ENCODE measurements at places on chromosomes 7 and 10.

GRCh38 chr10:34739915-34740314, 75.2 kb downstream of the PARD3 start:
- no peak for DNase-seq

- no peak for DNase-seq
Measured at GRCh38 chr7:157017149-157017548, 6.7 kb upstream of the MNX1 start.

DNA sequence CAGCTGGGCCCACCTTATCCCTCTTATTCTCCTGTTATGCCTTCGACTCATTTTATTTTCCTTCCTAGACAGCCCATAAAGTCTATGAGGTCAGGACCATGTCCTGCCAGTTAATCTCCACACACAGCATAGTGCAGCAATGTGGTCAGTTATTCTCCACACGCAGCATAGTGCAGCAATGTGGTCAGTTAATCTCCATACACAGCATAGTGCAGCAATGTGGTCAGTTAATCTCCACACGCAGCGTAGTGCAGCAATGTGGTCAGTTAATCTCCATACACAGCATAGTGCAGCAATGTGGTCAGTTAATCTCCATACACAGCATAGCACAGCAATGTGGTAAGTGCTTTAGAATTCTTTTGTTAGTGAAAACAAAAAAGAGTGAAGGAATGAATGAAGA, 77.8 kb downstream of the TEX36 start:
- DNase-seq, result no peak

- DNase-seq, result no peak
Measured at GRCh38 chr10:133455611-133456031, 1.9 kb downstream of the SCART1 start.

DNA sequence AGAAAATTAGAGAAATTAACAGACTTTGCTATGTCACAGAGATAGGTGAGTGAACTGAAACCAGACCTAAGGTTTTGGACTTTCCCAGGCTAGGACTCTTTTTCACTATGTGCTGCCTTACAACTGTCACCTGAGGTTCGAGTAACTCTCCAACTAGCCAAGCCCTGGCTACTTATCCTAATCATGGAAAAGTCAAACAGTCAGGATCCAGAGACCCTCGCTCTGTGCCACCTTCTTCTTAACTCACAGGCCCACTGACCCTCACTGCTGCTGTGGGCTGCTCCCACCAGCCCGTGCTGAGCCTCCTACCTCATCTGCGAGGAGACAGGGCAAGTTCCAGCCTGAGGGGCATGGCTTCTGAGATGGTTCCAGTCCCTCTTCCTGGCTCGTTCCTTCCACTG, 211.4 kb upstream of the KLF14 start:
- no peak for DNase-seq

DNA sequence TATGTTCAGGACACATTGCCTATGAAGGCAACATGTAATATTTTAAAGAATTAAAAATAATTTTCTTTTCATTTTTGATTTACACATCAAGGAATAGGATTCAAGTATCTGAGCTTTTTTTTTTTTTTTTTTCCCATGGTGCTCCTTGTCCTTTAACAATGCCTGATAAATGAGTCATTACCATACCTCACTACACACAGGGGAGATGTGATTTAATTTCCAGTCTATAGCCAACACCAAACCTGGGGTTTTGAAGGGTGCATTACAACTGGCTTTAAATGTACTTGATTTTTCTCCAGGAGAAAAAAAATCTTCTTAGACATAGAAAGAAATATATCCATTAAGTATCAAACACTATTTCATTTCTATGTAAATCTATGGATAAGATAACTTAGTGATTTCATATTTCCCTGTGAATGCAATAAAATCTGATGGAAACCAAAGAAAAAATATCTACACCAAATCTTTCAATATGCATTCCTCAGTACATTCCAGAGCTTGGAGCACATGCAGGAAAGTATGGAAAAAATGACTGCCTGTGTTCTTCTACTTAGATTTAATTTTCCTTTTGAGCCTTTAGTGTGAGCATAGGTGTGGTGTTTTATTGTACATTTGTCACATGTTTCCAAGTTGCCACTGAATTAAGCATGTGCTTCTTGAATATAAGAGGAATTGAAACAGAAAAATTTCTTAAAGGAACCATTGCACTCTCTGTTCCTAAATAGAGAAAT, 204.8 kb upstream of the MEOX2 start:
- peak; percentile 10 for DNase-seq

DNA sequence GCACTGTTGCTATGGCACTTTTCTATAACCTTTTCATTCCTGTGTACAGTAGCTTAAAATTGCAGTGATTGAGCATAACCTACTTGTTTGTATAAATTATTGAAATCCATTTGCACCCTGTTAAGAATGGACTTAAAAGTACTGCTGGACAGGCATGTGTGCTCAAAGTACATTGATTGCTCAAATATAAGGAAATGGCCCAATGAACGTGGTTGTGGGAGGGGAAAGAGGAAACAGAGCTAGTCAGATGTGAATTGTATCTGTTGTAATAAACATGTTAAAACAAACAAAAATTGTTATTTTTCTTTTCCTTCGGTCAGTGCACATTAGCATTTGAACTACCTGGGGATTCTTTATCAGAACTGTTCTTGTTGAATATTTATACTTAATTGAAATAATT, 57.1 kb upstream of the BAMBI start:
- DNase-seq, result no peak

GRCh38 chr7:8739837-8740236, 306.4 kb downstream of the NXPH1 start:
- no peak for DNase-seq

DNA sequence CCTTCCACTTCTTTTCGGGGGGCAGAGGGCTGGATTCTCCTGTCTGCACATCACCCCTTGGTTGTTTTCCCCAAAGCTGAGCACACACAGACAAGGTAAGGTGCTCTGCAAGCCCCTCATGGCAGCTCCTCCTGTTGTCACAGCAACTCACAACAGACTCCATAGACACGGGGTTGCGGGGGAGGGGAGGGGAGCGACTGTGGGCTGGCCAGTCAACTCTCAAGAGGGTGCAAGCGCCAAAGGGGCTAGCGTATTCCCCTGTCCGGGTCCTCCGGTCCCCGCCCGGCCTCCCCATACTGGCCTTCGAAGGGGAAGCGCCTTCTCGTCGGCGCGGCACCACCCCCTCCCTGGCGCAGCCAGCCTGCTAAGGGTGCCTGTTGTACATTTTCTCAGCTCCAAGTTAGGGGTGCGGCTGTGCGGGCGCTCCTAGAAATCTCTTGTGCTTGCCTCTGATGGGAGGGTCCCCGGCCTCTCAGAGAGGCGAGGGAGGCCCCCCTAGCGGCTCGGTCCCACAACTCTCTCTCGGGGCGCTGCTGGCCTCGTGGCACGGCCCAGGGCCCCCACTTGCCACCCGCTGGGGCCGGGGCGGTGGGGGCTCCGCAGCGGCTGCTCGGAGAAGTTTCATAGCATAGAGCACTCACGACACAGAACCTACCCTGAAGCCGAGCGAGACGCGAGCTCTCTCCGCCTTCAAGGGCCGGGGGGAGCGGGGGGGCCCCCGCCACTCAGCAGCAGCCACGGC, 498 bp downstream of the RHOBTB1 start:
- no peak for DNase-seq

GRCh38 chr10:75553550-75553949, 122.1 kb downstream of the LRMDA start:
- no peak for DNase-seq

DNA sequence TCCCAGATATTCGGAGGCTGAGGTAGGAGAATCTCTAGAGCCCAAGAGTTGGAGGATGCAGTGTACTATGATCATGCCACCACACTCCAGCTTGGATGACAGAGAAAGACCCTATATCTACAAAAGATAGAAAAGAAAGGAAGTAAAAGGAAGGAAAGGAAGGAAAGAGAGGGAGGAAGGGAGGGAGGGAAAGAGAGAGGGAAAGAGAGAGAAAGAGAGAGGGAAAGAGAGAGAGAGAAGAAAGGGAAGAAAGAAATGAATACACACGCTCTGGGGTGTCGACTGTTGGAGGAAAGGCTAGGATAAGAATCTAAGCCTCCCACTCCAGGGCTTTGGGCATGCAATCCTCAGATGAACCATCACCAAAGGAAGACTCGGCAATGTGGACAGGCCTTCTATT, 69.9 kb downstream of the PARD3 start:
- DNase-seq, result no peak

GRCh38 chr7:136359333-136359903, 382.3 kb upstream of the MTPN start:
- no peak for DNase-seq

GRCh38 chr10:98235846-98236245, 32.1 kb downstream of the LOXL4 start:
- DNase-seq, result no peak

GRCh38 chr10:100303724-100304319, 17.3 kb upstream of the BLOC1S2 start:
- no peak for DNase-seq

DNA sequence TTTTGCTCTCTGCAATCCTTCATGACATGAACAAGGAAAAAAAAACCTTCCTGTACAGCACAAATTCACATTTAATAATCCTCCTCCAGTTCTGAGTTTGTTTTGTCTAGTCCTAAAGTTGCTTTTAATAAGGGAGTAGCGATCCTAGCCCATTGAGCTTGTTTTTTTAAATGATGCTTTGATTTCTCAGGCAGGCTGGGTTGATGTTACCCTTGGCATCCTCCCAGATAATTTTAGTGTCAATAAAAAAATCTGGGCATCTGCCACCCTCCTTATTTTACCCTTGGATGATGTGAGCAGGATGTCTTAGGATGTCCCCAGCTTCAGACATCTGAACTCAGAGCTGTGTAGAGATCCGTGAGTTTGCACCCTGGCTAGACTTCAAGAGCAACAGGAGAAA, 33.9 kb upstream of the PROSER2 start:
- no peak for DNase-seq

- DNase-seq, result no peak
Measured at GRCh38 chr10:122234416-122234815, 36.7 kb upstream of the BTBD16 start.

DNA sequence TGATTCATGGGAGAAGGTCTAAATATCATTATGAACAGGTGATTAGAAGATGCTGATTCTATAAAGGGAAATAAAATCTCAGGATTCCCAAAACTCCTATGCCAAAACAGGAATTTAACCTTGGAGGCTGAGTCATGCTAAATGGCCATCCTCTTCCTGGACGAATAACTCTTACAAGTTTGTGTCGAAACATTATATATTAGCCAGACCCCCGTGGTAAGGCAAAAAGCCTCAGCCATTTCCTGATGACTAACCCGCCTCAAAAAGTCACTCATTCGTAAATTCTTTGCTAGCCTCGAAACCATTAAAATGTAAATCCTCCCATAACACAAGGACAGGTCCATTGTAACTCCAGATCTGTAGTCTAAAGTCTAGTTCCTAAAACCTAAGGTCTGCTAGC, 32.0 kb downstream of the CUL2 start:
- DNase-seq, result peak; percentile 75

- peak; percentile 49 for DNase-seq
Measured at GRCh38 chr10:74432841-74433594, 282.0 kb downstream of the ADK start.

GRCh38 chr7:73308074-73308664, 457 bp downstream of the NSUN5 start:
- DNase-seq, result no peak

DNA sequence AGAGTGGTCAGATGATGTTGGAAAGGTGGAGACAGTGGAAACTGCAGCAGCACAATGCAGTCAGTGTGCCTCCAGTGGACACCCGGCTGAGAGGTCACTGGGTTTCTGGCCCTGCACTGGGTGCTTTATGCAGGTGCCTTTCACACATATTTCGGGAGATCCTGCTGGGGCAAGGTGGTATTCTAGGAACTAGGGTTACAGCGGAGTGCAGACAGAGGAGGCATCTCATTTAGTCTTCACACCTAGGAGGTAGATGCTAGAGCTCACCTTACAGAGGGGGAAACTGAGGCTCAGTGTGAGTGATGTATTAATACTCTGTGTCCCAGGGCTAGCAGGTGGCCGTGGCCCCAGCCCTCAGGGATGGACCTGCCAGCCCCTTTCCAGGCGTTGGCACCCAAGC, 103.9 kb upstream of the KCTD7 start:
- DNase-seq, result no peak

- DNase-seq, result peak; percentile 83
Measured at GRCh38 chr7:46139079-46139478, 218.0 kb upstream of the IGFBP3 start.

- DNase-seq, result no peak
Measured at GRCh38 chr7:141387521-141388217, 163.5 kb upstream of the AGK start.

DNA sequence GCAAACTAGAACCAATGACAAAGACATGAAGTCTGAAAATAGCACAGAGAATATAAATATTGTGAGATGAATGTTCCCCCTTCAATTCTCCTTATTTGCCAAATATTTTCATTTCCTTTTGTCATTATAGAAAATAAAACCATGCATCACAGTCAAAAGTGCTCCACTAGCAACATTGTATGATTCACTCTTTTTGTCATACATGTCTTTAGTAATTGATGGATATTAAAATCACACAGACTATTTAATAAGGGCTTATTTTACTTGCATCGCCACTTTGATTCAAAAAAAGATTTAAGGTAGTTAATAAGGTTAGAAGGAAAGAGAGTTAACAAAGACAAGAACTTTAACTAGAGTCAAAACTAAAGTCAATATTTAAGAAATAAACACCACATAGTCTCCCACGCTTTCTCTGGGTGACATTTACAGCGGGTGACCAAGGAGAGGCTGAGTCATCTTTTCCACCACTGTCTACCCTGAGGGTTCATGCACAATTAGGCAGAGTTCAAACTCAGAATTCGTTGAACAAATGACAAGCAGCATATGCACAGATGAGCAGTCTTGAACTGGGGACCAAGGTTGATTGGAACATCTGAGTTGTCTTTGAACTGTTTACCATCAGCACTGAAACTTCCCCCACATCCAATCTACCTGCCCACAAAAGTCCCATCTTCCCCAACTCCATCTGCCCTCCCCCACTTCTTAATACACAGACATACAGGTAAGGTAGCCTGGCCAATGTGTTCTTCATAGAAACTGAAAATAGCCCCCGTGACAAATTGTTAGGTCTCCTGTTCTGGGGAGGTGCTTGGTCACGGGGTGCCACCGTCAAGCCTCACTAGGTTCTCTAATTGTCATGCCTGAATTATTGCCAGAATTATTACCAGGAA, 42.5 kb downstream of the C7orf25 start:
- DNase-seq, result no peak

- no peak for DNase-seq
Measured at GRCh38 chr7:36951257-36951697, 227.0 kb upstream of the AOAH start.

DNA sequence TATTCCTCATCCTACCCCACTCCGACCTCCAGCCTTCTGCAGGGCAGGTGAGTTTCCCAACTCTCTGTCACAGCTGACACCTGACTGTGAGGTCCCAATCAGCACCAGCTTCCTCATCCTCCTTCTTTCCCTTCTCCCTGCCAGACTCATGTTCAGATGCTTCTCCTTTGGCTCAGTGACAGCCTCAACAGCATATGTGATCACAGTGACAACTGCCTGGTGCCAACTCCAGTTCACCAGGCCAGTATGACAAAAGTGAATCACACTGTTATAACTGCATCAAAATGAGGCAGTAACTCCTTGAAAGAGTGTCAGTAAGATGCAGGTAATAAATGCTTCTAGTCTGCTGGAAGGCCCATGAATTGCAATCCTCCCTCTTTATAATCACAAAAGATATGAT, 46.8 kb upstream of the NFE2L3 start:
- no peak for DNase-seq

GRCh38 chr10:83522881-83523386, 616.4 kb upstream of the GHITM start:
- DNase-seq, result peak; percentile 4
